MG63 (cell line): ENCODE measurements at places on chromosomes 1 and 21. TPM values are rescaled to one million over a fixed set of nuclear protein-coding genes. Genes with fewer than 3 reads are reported as not detected.

The OR2M2 gene
- not detected in 2 replicates for total RNA-seq

The GJB4 gene
- total RNA-seq = not detected in 2 replicates

The MRPL39 gene
- total RNA-seq = 43.0 and 49.9 TPM in 2 replicates

The KDM5B gene
- total RNA-seq = 33.6 and 40.5 TPM in 2 replicates

The EFNA3 gene
- total RNA-seq = 0.64 and 3.0 TPM in 2 replicates
